Airway epithelial cell (primary cell): ENCODE measurements at places on chromosomes 6 and 20. TPM values are rescaled to one million over a fixed set of nuclear protein-coding genes. Genes with fewer than 3 reads are reported as not detected.

The STK35 gene
- total RNA-seq, result 18.3 and 24.8 TPM in 2 replicates

The RIMS1 gene
- total RNA-seq, result 0.35 TPM in 1 of 2 replicates, not detected in the other

The PDYN gene
- total RNA-seq, result not detected in 2 replicates

The MUCL3 gene
- not detected in 2 replicates for total RNA-seq

The PLEKHG1 gene
- total RNA-seq, result 9.9 and 16.2 TPM in 2 replicates

The RIPPLY2 gene
- total RNA-seq, result not detected in 2 replicates

The SHLD1 gene
- 1.3 and 2.4 TPM in 2 replicates for total RNA-seq

The IP6K3 gene
- total RNA-seq, result 0.07 TPM in 1 of 2 replicates, not detected in the other

The SLC22A7 gene
- not detected in 2 replicates for total RNA-seq

The C20orf144 gene
- not detected in 2 replicates for total RNA-seq

The MYB gene
- 1.6 and 3.9 TPM in 2 replicates for total RNA-seq

The LY6G6C gene
- total RNA-seq, result 1.5 and 3.7 TPM in 2 replicates

The APMAP gene
- 75.8 and 82.4 TPM in 2 replicates for total RNA-seq

The SSTR4 gene
- not detected in 2 replicates for total RNA-seq
